ENCODE measurements at places on chromosomes 1 and 21.
A peak's percentile ranks its signal among the peaks of the same experiment; 100 is the strongest.

GRCh38 chr1:96820107-96820506 is 98.5 kb downstream of the PTBP2 start:
- no peak for DNase-seq

DNA sequence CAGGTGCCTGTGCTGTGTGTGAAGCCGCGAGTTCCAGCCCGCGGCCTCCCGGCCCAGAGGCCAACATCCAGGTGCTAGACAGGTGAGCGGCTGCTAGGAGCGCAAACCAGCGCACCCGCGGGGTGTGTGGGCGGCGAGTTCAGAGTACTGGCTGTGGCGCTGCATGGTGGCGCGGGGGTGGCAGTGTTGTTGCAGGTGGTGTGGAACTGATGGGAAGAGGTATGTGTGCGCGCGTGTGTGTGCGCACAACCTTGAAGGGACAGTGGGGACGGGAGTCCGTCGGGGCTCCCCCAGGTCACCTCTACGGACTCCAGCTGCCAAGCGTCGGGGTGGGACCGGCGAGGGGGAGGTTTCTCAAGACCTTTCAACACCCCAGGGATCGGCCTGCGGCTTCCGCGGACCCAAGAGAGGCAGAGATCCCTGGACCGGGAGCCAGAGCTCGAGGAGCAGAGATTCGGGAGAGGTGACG is 433 bp upstream of the DMBX1 start:
- no peak for DNase-seq

DNA sequence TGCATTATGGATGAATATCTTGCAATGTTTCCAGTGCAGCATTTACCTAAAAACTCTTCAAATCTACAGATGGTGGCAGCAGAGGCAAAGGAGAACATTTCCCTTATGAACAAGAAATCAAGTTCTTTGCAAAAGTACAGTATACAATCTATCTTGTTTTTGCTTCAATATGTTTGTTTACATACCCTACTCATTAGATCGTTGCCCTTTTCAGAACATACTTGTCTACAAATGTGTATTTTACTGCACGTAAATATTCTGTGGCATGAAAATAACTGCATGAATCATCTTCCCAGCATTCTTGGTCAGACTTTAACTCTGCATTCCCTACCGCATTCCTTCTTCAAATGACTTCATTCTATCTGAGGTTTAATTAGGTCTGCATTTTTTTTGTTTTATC is 212.7 kb downstream of the ZP4 start:
- DNase-seq = no peak

GRCh38 chr1:208351838-208352237 is 107.7 kb upstream of the PLXNA2 start:
- no peak for DNase-seq

DNA sequence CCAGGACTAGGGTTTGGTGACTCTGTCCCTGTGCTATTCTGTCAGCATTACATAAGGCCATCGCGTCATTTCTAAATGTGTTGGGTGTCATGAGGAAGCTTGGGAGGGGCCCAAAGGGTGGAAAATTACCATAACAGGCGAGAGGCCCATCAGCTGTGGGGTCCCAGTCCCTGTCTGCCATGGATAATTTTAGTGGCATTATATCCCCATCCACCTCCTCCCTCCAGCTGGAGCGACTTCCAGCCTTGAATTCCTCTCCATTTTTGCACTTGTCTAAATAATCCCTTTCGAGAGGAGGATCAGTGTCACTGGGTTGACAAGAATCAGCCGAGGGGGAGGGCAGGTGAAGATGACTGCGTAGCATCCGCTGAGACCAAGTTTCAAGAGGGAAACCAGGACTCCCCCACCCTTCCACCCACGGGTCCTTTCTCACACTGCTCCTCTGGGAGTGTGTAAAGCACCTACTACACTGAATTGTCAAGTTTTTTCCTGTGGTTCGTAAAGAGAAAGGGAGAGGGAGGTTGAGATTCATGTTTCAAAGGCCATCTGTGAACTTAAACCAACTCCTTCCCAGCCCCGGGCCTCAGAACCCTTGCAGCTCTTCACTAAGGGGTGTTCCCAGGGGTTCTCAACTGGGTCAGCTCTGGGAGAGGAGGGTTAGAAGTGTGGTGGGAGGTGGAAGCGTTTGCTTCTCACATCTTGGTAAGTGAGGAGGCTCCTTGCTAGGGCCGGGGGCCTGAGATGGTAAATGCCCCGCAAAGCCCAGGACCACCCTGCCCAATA is 29.2 kb downstream of the VASH2 start:
- DNase-seq = peak; percentile 77

DNA sequence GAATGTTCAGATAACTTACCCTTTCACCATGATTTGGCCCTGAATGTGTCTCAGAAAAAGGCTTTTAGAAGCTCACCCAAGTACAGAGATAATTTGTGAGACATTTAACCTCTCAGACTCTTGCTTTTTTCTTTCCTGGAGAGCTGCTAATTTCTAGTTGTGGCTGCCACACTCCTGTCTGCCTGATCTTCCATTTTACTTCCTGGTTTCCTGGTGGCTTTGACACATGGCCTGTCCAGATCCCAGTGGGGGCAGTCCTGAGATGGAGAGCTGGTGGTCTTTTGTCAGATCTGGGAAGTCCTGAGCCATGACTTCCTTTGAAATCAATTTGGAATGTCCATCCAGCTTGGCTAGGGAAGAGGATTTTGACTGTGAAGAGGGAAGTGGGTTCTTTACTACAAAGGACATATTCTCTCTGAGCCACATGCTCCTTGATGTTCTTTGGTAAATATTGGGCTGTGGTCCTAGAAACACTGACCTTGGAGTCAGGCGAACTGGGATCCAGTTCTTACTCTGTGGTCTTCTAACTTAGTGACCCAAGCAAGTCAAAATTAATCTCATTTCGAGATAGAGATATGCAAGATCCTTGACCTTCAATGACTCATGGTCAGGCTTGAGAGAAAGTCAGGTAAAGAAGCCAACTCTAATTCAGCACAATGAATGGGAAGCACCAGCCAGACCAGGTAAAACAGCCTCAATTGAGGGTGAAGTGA is 78.0 kb upstream of the HSD17B7 start:
- DNase-seq = no peak

GRCh38 chr1:153932156-153933131 is 9.7 kb upstream of the GATAD2B start:
- no peak for DNase-seq

DNA sequence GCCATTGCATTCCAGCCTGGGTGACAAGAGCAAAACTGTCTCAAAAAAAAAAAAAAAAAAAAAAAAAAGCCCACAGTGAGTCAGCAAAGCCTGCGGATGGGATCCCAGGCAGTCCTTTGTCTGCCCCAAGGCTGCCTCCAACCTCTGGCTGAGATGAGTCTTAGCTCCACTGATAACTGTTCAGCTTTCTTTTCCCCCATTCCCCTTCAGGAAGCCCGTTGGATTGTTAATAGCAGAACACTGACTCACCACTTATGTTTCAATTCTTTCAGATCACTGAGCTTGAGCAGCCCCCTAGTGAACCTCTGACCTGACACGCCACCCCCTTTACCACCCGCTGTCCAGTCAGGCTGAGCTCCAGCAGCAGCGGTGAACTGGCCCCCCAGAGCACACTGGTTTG is 57.5 kb downstream of the ERG start:
- no peak for DNase-seq

- no peak for DNase-seq
These were observed 137.3 kb downstream of the NAV1 start for GRCh38 chr1:201676197-201676596.

DNA sequence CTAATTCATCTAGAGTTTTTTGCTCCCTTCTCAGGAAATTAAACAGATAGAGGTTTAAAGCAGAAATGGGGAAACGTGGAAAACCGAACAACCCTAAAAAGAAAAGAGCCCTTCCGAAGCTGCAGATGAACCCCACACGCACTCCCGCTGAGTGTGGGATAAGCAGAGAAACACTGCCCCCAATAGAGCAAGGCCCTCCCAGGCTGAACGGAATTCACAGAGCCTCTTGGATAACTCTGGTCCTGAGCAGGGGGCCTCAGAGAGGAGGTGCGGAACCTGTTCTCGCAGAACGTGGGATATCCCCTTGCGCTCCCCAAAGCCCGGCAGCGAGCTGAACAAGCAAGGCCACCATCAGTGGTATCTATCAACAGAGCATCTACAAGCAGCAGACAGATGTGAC is 44.9 kb downstream of the SSBP3 start:
- DNase-seq = no peak

- no peak for DNase-seq
These were observed 141.7 kb upstream of the IRF2BP2 start for GRCh38 chr1:234751678-234752077.

- no peak for DNase-seq
These were observed 17.2 kb upstream of the PHLDA3 start for GRCh38 chr1:201486187-201486586.

DNA sequence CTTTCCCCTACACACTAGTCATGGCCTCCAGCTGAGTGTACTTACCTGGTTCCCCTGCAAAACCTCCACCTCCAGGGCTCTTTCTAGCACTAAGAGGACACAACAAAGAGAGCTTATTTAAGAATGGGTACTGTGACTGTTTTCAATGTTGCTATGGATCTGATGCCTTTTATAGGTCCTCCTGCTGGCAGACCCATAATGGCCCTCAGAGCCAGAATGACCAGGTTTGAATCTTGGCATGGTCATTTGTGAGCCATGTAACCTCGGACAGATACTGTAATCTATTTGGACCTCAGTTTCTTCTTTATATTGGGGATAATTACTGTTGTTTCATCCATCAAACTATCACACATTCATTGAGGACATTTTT is 137.6 kb upstream of the USP24 start:
- DNase-seq = no peak

GRCh38 chr1:180130651-180131050 is 24.0 kb upstream of the QSOX1 start:
- DNase-seq = no peak

GRCh38 chr1:235588916-235589515 is 60.6 kb downstream of the GNG4 start:
- DNase-seq = no peak

DNA sequence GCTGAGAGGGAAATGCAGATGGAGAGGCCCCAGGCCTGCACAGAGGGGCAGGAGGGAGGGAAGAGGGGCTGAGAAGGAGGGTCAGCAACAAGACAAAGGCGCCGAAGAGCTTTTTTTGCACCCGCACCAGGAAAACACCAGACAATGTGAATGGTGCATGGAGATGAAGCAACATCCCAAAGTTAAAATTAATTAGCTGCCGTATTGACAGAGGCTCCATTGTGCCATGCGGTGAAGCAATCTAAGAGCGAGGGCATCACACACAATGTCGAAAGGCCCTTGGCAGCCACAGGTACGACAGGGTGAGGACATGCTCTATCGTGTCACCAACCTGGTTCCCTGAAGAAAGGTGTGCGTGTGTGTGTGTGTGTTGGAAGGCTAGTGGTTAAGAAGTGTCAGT is 41.2 kb downstream of the SSBP3 start:
- DNase-seq = no peak

DNA sequence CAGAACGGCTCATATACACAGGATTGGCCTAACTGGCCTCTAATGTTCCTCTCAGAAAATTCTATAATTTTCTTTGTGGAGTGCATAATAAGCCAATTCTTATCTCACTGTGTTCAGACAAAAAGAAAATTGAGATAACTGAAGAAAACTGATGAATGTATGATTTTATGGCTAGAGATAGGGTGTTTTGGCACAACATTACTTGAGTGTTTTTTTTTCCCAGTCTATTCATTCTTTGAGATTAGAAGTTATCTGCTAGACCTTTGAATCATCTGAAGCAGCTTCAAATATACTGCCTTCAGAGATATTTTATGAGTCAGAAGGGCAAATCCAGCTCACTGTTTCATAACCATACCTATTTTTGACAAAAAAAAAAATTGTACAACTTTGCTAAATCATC is 85.6 kb downstream of the VAV3 start:
- no peak for DNase-seq

- peak; percentile 32 for DNase-seq
These were observed 3.3 kb downstream of the VWA1 start for GRCh38 chr1:1438531-1439381.

GRCh38 chr21:14583629-14584255 is 37.6 kb upstream of the SAMSN1 start:
- DNase-seq = no peak

DNA sequence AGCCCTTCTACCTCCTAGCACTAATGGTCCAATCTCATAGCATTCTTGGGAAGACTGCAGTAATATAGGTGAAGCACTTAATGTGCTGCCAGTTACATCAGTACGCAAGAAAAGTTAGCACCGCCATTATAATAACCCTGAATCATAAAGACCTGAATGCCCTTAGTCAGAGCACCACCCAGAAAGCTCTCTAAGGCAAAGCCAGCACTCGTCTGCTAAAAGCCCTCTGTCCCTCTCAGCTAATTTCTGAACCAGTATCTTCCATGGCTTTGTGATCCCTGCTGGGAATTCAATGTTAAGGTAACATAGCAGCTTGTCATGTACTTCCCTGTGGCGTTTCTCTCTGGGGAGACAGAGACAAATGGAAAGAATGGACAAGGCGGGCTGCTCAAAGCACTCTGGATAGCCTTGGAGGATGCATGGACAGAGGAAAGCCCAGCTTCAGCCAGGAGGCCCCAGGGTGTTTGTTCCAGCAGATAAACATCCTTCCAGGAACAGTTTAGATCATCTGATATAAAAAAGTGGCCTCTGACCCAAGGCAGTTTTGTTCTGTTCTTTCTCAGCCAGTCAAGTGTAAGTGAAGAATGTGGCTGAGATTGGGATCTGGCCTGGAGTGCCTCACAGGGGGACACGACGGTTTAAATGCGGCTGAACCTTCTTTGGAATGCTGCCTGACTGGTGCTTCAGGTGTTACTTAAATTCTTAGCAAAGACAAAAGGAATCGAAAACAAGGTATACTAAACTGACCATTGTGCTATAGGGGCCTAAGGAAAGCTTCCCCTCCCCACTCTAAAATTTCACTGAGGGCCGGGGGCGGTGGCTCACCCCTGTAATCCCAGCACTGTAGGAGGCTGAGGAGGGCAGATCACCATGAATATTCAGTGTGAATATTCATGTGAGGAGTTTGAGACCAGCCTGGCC is 58.1 kb upstream of the VTCN1 start:
- no peak for DNase-seq

GRCh38 chr1:41762251-41762650 is 156.5 kb downstream of the HIVEP3 start:
- DNase-seq = no peak

GRCh38 chr1:49333906-49334305 is 557.2 kb upstream of the BEND5 start:
- DNase-seq = no peak

GRCh38 chr1:45411510-45411899 is 71.3 kb upstream of the MUTYH start:
- no peak for DNase-seq

DNA sequence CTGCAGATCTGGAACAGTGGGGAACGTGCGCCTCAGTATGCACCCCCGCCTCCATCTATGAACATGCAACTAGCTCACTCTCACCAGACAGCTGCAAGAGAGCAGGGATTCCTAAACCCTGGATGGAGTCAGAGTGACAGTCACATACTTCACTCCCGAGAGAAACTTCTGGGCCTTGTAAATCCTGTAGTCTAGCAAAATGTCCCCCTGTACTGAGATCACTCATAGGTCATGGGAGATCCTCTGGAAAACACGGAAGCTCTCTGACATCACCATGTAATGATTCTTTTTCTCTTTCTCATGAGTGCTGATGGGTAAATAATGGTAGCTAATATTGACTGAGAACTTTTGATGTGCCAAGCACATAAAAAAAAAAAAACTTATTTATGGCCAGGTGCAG is 23.4 kb upstream of the TARDBP start:
- DNase-seq = no peak

GRCh38 chr1:17567582-17567981 is 28.1 kb downstream of the ARHGEF10L start:
- DNase-seq = no peak

GRCh38 chr1:72283307-72284083 is 1.2 kb upstream of the NEGR1 start:
- peak; percentile 11 for DNase-seq

Data from GM10248 (cell line).